ENCODE measurements at places on chromosomes 11 and 22. TPM values are rescaled to one million over a fixed set of nuclear protein-coding genes. Genes with fewer than 3 reads are reported as not detected.

- no peak for DNase-seq
Measured at GRCh38 chr11:95363164-95363563, 132.2 kb upstream of the SESN3 start.

C22orf42 gene
- polyA plus RNA-seq = not detected

DNA sequence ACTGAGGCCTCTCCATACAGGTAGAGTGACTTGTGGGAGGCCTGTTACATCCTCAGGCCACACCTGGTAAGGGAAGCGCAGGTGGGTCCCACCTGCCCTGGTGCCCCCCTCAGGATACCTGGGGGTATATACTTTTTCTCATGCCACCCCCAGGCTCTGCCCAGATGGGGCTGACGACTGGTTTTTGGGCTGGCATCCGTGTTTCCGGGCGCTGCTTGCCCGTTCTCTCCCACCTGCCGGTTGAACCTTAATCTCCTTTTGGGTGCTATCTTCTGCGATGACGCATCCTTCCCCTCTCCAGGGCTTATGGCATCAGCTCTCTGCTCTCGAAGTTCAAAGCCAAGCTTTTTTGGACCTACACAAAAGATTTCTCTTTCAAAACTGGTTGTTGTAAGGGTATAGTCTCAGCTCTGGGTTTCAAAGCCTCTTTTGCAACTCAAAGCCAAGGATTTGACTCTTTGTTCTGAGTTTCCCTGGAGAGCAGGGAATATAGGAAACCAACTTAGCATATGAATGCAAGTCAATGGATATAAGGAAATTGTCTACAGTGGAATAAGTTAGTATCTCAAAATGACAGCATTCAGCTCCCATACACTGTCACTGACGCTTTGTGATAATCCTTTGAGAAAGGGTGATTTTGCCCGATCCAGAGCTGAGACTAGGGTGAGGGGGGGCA lies 8.6 kb upstream of the LRRC10B start:
- DNase-seq = no peak

DNA sequence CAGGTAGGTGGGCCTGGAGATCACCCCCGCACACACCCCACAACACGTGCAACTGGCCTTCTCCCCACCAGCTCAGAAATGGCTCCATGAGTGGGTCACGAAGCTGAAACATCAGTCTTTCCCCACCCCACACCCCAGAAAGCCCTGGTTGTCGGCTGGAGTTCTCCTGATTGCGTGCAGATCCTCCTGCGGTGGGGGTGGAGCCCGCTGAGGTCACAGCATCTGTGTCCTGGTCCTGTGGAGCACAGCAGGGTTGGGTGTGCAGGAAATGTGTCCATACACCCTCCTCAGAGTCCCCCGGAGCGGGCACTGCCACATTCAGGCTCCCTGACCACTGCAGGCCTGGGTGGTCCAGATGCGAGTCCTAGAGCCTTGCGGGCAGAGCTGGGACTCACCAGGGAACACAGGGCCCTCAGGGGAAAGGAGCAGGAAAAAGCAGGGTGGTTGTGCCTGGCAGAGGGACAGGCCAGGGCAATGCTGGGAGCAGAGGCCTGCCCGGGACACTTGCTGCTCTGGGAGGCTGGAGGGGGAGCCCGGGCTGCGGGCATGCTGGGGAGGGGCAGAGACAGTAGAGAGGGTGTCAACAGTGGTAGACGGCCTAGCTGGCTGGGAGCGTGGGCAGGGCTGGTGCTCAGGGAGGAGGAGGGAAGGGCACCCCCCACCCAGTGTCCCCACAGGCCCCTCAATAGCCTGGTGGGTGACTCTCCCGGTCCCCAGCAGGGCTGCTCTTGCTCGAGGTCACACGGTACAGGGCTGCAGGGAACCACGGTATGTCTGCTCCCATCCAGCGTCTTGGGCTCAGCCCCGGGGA lies 42.4 kb upstream of the PPARA start:
- no peak for DNase-seq

GRCh38 chr11:68838572-68838964 lies 3.1 kb downstream of the CPT1A start:
- no peak for DNase-seq

DNA sequence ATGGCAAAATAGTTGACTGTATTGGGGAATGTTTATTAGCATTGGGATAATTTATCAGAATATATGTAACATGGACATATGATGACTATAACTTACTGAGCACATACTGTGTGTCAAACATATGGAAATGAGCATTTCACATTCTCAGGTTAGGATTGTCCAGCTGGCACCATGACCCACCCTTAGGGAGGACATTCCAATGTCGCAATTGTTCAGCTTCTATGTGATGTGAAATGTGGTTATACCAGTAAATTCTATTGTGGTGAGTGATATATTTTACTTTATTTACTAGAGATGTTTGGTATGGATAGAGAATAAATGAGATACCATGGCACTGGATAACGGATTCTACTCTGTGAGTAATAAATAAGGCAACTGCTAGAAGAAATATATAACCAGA lies 50.4 kb downstream of the OR4A47 start:
- no peak for DNase-seq

- no peak for DNase-seq
Measured at GRCh38 chr11:84019571-84020194, 733.5 kb upstream of the CCDC90B start.

GRCh38 chr11:45984192-45984591 lies 61.7 kb downstream of the LARGE2 start:
- DNase-seq = no peak

DNA sequence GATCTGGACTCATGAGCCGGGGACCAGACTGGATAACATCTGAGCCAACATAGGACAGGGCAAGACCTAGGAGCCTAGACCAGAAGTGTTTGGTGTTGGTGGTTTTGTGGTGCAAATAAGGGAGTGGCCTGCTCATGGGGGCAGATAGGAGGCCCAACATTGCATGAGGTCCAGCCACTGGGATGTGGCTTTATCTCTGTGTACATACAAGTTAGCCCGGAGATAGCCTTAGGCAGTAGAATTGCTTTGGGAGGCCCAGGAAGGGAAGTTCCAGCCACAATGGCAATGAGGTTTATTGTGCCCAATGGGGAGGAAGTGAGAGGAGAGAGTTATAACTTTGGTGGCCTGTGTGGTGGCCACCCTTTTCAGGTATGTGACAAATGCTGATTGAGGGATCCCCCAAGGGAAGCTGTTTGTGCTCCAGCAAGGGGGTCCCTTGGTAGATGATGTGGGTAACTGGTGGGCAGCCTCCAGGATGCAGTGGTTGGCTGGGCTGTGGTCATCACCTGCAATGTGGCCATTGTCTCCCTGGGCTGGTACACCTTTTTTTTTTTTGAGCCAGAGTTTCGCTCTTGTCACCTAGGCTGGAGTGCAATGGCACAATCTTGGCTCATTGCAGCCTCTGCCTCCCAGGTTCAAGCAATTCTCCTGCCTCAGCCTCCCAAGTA lies 6.4 kb downstream of the LMO2 start:
- DNase-seq = no peak

MRGPRF gene
- polyA plus RNA-seq = 26.1 TPM

DNA sequence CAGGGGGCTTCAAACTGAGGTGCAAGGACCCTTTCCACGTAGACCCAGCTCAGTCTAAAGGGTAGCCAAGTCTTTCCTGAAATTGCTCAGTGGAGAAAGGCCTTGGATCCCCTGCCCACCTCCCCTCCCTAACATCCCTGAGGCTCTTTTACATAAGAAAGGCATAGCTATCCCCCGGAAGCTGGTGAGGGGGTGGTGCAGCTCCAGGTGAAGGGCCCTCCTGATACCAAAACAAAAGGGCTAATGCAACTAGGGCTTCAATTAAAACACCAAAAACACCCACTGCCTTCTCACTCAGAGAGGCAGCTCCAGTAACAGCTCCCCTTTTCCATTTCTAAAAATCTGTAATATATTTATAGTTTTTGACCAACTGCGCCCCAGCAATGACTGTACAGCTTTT lies 5.8 kb downstream of the SHANK2 start:
- DNase-seq = no peak

DNA sequence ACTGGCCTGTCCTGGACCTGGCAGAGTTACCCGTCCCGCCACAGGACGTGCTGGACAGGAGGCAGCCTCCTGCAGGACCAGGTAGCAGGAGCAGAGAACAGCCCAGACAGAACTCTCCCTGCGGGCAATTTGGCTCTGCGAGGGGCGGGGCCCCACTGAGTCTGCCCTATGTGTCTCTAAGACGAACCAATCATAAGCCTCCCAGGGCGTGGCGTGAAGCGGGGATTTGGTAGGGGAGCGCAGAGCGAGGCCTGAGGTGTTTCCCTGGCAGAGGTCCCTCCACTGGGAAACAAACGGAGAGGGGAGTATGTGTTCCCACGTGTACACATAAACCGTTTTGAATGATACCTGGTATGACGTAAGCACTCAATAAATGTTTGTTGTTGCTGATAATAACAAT lies 7.4 kb downstream of the CD82 start:
- no peak for DNase-seq

GRCh38 chr11:3046190-3046589 lies 11.0 kb downstream of the CARS1 start:
- DNase-seq = no peak

GRCh38 chr22:20013382-20013871 lies 3.2 kb downstream of the ARVCF start:
- DNase-seq = peak; percentile 55

GRCh38 chr11:34030382-34030781 lies 21.1 kb upstream of the CAPRIN1 start:
- no peak for DNase-seq

DNA sequence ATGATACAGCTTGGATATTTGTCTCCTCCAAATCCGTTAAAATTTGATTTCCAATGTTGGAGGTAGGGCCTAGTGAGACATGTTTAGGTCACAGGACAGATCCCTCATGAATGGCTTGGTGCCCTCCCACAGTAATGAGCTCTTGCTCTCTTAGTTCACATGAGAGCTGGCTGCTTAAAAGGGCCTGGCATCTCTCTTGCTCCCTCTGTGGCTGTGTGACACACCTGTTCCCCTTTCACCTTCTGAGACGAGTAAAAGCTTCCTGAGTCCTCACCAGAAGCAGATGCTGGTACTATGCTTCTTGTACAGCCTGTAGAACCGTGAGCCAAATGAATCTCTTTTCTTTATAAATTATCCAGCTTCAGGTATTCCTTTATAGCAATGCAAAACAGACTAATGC lies 3.5 kb downstream of the VPS37C start:
- DNase-seq = no peak

AIP gene
- 41.7 TPM for polyA plus RNA-seq

GRCh38 chr22:39382410-39382809 lies 17.2 kb upstream of the TAB1 start:
- DNase-seq = no peak

- no peak for DNase-seq
Measured at GRCh38 chr22:38754751-38755154, 1.0 kb downstream of the SUN2 start.

DNA sequence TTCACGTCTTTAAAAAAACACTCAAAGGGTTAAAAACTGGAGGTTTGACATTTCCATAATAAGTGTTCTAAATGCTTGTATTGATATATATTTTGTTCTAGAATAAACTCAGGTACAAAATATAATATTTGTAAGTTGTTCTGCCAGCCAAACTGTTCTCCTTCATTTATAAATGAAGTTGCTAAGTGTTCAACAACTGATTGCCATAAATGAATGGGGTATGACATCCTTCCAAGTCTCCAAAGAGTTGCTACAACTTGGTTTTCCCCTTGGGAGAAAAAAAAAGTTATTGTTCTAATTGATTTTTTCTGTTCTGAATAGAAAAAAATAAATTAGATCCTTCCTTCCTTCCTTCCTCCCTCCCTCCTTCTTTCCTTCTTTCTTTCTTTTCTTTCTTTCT lies 65.4 kb upstream of the BLID start:
- DNase-seq = no peak

GALR3 gene
- not detected for polyA plus RNA-seq

GRCh38 chr11:120714438-120714837 lies 202.9 kb downstream of the GRIK4 start:
- DNase-seq = no peak

TUB gene
- polyA plus RNA-seq = 10.4 TPM

DNA sequence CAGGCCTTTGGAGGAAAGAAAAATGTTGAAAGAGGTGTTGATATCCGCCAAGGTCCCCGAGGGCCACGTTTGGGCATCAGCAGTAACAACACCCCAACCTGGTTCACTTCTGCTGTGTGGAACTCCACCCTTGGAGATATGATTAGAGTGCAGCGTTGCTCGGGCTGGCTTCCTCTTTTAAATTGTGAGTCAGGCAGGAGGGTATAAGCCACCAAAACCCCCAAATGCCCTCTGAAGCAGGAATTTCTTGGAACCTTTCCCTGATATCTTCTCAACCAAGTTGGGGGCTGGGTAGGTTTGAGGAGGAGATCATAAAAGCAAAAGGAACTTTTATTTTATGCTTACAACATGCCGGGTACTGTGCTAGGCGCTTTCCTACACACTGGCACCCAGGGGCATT lies 6.4 kb upstream of the C11orf96 start:
- DNase-seq = no peak

GRCh38 chr11:48063424-48063978 lies 83.1 kb downstream of the PTPRJ start:
- DNase-seq = peak; percentile 71

DNA sequence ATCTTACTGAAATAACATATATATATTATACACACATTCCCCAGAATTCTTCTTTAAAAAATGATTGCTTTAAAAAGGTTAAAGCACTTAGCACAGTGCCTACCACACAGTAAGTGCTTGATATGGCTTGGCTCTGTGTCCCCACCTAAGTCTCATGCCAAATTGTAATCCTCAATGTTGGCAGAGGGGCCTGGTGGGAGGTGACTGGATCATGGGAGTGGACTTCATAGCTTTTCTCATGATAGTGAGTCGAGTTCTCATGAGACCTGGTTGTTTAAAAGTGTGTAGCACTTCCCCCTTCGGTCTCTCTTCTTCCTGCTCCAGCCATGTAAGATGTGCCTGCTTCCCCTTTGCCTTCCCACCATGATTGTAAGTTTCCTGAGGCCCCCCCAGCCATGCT lies 6.2 kb downstream of the CRYAB start:
- DNase-seq = no peak

DNA sequence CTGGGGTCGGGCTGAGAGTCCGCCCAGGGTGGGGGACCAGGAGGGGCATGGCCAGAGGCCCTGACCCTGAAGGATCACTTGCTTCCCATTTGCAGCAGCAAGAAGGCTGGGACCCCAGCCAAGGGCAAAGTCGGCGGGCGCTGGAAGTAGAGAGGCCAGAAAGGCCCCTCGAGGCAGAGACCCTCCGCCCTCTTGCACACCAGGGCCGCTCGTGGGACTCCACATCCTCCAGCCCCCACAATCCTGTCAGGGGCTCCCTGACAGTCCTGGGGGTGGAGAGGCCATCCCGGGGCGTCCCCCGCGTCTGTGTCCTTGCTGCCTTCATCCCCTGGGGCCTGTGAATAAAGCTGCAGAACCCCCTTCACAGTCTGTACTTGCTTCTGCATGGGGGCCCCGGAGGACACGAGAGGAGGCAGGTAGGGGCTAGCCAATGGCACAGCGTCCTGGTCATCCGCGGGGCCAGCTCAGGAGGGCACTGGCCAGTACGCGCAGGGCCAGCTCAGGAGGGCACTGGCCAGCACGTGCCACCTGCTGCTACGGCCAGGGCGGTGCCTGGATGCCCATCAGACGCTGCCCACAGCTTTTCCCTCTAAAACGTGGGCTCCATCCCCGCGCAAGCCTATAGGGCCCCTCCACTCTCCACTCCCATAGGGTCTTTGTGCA lies 8.7 kb upstream of the MRPL23 start:
- no peak for DNase-seq
